ENCODE measurements at places on chromosomes 1 and 21. TPM values are rescaled to one million over a fixed set of nuclear protein-coding genes. Genes with fewer than 3 reads are reported as not detected.

SPRR1A gene
- polyA plus RNA-seq: 9.4 TPM

TMPRSS2 gene
- polyA plus RNA-seq: not detected

RHD gene
- not detected for polyA plus RNA-seq

NEK2 gene
- 16.1 TPM for polyA plus RNA-seq

OLIG2 gene
- not detected for polyA plus RNA-seq

PEAR1 gene
- 4.0 TPM for polyA plus RNA-seq

FABP3 gene
- 5.9 TPM for polyA plus RNA-seq

WNT3A gene
- 0.07 TPM for polyA plus RNA-seq

CCDC30 gene
- polyA plus RNA-seq: 0.12 TPM

LINGO4 gene
- not detected for polyA plus RNA-seq
